Dermis microvascular lymphatic vessel endothelial cell (primary cell): ENCODE measurements at places on chromosomes 13 and 19. TPM values are rescaled to one million over a fixed set of nuclear protein-coding genes. Genes with fewer than 3 reads are reported as not detected.

DNA sequence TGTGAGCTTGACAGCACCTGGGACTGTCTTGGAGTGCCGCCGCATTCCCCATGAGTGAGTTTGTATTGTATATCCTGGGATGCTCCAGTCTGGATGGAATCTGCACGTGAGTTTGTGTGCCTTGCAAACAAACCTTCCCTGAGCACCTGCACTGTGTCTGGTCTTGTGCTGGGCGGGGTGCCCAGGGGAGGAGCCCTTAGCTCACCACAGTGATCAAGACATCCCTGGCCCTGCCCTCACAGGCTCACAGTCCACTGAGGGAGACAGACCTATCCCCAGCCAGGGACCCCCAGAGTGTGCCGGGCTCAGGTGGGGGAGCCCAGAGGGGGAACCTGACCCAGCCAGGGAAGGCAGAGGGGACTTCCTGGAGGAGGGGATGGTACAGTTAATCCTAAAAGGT, 1.7 kb upstream of the BCAM start:
- no peak for DNase-seq

- DNase-seq, result no peak
Measured at GRCh38 chr13:20923272-20923671, 20.7 kb upstream of the XPO4 start.

GRCh38 chr13:113877149-113877990, 13.5 kb upstream of the GAS6 start:
- no peak for DNase-seq

DNA sequence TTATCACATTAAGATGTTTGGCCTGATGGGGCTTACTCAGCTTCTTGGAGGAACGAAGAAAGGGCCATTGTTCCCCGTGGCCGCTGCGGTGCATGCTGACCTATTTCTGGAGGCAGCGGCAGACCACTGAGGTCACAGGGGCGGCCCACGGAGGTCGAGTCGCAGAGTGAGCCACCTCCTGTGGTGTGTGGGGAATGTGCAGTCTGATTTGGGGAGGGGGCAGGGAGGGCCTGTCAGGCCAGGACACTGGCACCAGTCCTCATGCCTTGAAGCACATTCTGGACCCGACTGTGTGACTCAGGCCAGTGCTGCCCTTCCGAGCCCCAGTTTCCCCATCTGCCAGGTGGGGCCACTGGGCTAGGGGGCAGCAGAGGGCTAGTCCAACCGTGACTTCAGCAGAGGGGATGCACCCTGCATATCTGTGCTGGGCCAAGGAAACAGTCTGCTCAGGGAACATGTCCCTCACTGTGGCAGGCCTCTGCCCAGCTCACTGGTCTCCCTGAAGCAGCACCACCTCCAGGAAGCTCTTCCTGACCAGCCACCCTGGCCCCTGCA, 6.3 kb downstream of the SLC7A10 start:
- no peak for DNase-seq

GRCh38 chr13:32802159-32802558, 214.1 kb upstream of the KL start:
- DNase-seq, result no peak

GRCh38 chr13:25478186-25478585, 106.4 kb downstream of the ATP8A2 start:
- DNase-seq, result no peak

GRCh38 chr19:32675720-32676185, at the start of gene RGS9BP:
Gene RGS9BP, plus strand, starts transcription at chr19:32675848. Its CDS starts 416 bp downstream, at chr19:32676264.
- peak; percentile 86 for DNase-seq

- DNase-seq, result no peak
Measured at GRCh38 chr13:21243045-21243897, 66.8 kb downstream of the MRPL57 start.

DNA sequence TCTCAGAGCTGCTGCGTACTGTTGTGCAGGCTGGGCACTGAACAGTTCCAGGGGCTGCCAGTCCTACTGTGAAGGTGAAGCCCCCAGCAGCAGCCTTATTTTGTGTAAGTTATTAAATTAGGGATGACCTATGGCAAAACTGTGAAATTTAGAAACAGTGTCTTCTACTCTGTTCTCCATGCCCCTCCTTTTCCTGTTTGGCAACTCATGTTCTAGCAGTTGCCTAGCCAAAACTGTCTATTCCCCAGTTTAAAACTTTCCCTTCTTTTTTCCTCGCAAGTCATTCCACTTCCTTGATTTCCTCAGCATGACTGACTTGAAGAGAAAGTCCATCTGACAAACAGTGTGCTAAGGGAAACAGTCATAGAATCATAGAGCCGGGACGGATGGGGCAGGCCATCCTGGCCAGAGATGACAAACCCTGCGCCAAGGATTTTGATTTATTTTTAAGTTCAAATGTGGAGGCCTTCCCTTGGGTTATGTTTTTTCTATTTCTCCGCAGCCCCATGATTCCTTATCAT, 78.1 kb upstream of the OLFM4 start:
- DNase-seq, result no peak

DNA sequence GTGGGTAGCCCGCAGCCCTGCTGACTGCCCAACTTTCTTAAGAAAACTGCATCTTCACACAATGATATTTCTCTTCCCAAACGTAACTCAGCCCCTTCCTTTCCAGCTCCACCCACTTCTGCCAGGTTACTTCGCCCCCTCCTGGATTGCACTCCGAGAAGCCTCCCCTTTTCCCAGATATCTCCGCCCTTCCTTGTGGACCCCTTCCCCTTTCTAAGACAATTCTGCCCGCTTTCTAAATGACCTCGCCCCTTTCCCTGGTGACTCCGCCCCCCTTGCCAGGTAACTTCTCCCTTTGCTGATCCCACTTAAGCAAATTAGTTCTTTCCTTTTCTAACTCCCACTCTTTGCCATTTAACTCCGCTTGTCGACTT, 2.6 kb downstream of the VSIG10L start:
- DNase-seq, result no peak

DNA sequence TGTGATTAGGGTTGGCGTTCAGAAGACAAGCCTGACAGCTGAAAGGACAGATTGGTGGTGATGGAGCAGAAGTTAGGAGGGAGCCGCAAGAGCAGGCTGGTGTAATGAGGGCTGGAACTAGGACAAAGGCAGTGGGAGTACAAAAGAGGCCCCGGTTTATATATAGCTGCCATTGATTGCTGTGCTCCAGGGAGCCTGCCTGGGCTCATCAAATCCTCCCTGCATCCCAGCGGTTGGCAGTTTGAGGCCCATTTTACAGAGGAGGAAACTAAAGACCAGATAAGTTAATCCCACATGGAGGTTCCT, 123.7 kb downstream of the CACNA1A start:
- no peak for DNase-seq

GRCh38 chr13:35994131-35994966, 136.8 kb downstream of the DCLK1 start:
- no peak for DNase-seq

DNA sequence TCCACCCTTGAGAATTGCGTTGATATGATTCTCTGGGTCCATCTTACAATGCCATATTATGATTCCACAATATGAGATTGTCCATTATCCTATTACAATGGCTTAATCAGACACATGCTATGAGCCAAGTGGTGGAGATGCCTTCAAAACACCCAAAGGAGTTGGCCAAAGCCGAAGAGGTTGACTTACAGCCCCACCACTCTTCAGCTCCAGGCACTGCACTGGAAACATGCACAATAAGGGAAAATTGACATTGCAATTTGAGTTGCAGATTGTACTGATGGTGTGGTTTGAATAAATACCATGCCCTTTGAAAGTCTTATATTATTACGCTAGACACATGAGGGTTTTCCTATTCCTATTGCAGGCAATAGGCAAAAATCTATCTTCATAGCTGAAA, 75.4 kb upstream of the TNFSF11 start:
- no peak for DNase-seq

DNA sequence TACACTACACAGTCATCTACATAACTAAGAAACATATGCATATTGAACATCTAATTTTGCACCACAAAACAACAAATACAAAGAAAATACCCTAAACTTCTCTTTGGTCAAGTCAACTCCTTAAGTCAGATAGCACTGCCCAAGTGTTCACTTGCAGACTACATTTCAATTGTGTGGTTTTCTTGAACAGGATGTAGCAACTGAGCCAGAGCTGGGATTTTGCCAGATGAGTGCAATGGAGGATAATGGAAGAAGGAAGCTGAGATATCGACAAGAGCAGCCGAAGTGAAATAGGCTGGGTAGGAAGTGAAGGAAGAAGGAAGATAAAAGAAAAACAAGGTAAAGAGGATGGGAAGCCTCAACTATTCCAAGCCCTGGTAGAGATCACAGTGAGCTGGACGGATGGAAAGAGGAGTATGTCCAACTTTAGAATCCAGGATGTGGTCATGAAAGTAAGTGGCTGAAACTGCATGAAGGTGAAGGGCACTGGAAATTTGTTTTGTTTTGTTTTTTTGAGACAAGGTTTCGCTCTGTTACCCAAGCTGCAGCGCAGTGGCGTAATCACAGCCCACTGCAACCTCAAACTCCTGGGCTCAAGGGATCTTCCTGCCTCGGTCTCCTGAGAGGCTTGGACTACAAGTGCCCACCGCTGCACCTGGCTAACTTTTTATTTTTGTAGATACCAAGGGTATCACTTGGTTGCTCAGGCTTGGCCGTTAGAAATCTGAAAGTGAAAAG, 15.0 kb downstream of the NUFIP1 start:
- peak; percentile 71 for DNase-seq

DNA sequence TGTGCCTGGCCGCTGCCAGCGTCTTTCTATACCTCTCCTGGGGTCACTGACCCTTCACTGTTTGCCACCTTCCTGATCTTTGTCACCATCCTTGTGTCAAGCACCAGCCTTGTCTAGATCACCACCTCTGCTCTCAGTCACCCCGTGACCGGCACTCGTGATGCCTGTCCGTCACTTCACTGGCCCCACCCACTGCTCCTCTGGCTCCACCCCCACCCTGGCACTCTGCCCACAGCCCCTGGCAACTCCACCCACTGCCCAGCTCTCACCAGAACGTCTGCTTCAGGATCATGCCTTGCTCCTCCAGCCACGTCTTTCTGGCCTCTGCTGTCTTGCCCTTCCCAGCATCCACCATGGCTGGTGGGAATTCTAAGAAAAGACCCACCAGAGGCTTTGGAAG, 24.8 kb upstream of the PLA2G4C start:
- DNase-seq, result no peak

GRCh38 chr13:79380997-79381396, 25.1 kb downstream of the RBM26 start:
- no peak for DNase-seq

DNA sequence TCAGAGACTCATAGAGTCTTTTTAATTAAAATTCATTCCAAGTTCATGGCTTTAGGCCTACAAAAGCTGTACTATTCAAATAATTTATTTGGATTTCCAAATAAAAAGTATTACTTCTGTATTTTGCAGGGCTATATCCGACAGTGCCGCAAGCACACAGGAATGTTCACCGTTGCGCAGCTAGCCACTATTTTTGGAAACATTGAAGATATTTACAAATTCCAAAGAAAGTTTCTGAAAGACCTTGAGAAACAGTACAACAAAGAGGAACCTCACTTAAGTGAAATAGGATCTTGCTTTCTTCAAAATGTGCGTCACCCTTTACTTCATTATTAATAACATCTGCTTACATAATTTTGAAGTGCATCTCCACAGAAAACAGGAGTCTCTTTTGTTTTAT, 20.5 kb upstream of the C1QTNF9 start:
- DNase-seq, result no peak

- no peak for DNase-seq
Measured at GRCh38 chr19:50659318-50660087, 10.3 kb downstream of the C19orf81 start.

- DNase-seq, result peak; percentile 31
Measured at GRCh38 chr19:3061182-3062161, 823 bp downstream of the TLE5 start.

DNA sequence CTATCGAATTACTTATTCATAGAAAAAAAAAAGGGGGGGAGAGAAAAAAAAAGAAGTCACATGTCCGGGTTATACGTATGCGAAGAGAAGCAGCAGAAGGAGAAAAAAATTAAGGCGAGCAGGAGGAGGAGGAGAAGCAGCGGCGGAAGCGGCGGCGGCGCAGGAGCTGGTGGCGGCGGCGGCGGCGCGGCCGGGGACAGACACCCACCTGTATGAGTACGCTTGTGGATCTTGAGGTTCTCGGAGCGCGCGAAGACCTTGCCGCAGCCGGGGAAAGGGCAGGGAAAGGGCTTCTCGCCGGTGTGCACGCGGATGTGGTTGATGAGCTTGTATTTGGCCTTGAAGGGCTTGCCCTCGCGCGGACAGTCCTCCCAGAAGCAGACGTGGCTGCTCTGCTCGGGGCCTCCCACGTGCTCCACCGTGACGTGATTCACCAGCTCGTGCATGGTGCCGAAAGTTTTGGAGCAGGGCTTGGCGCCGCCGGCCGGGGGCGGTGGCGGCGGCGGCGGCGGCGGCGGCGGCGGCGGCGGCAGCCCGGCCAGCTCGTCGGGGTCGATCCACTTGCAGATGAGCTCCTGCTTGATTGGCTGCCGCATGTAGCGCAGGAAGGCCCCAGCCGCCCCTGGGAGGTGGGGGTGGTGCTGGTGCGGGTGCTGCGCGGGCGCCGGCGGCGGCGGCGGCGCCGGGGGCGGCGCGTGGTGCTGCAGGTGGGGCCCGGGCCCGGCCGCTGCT, 1.5 kb downstream of the ZIC5 start:
- DNase-seq, result no peak

Gene LILRB1
- total RNA-seq, result 0.13 TPM in 1 of 2 replicates, not detected in the other

Gene FGF22
- not detected in 2 replicates for total RNA-seq

Gene ZNF578
- 0.64 and 1.4 TPM in 2 replicates for total RNA-seq

Gene CERS1
- total RNA-seq, result 2.4 and 5.1 TPM in 2 replicates

Gene PLK5
- total RNA-seq, result not detected in 2 replicates

Gene ZNF154
- 0.13 and 0.63 TPM in 2 replicates for total RNA-seq

Gene RNF225
- total RNA-seq, result not detected in 2 replicates

Gene IZUMO4
- total RNA-seq, result 0.76 and 0.77 TPM in 2 replicates

Gene SIGLEC11
- total RNA-seq, result not detected in 2 replicates

Gene LILRA2
- total RNA-seq, result not detected in 2 replicates
